ENCODE measurements at places on chromosomes 11 and 22.

- no peak for DNase-seq
Observed at GRCh38 chr11:68138237-68138636, 17.0 kb upstream of the CHKA start.

GRCh38 chr11:77082838-77083565, 16.2 kb downstream of the CAPN5 start:
- DNase-seq, result no peak

DNA sequence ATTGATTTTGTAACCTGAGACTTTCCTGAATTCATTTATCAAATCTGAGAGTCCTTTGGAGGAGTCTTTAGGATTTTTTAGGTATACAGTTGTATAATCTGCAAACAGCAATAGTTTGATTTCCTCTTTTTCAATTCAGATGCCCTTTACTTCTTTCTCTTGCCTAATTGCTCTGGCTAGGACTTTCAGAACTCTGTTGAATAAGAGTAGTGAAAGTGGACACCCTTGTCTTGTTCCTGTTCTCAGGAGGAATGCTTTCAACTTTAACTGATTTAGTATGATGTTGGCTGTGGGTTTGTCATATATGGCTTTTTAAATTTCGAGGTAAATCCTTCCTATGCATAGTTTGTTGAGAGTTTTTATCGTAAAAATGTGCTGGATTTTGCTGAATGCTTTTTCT, 227.4 kb downstream of the CSNK2A3 start:
- no peak for DNase-seq

GRCh38 chr11:116357784-116358544, 414.8 kb downstream of the BUD13 start:
- no peak for DNase-seq

DNA sequence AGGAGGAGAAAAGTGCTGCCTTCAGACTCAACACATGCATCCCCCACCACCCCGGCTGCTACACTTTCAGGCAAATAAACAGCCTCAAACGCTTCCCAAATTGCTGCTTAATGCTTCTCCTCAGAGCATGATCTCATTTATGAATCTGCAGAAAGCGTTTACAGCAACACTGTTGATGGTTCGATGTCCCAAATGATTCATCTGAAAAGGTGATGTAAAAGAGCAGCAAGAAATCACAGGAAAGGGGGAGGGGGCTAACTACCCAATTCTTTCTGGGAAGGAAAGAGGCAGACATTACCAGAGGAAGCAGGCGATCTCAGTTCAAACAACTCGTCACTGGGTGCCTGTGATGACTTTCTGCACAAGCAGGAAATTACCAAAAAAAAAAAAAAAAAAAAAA, 119.6 kb downstream of the TENM4 start:
- DNase-seq, result no peak

- peak; percentile 83 for DNase-seq
Observed at GRCh38 chr11:12200991-12201985, 90.9 kb downstream of the MICAL2 start.

DNA sequence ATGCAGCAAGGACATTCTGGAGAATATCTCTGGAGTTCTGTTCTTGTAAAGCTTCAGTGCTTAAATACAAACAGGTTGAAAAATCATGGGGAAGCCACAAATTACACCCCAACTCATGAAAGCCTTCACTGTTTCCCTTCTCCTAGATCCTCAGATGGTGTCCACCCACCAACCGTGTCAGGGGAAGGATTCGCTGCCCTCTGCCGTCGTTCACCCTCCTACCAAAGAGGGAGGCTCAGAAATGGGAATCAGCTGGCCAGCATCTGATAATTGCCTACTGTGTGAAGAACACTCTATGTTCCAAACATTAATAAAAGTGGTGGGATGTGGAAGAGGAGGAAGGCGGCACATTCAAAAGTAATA, 7.4 kb upstream of the HEPACAM start:
- no peak for DNase-seq

DNA sequence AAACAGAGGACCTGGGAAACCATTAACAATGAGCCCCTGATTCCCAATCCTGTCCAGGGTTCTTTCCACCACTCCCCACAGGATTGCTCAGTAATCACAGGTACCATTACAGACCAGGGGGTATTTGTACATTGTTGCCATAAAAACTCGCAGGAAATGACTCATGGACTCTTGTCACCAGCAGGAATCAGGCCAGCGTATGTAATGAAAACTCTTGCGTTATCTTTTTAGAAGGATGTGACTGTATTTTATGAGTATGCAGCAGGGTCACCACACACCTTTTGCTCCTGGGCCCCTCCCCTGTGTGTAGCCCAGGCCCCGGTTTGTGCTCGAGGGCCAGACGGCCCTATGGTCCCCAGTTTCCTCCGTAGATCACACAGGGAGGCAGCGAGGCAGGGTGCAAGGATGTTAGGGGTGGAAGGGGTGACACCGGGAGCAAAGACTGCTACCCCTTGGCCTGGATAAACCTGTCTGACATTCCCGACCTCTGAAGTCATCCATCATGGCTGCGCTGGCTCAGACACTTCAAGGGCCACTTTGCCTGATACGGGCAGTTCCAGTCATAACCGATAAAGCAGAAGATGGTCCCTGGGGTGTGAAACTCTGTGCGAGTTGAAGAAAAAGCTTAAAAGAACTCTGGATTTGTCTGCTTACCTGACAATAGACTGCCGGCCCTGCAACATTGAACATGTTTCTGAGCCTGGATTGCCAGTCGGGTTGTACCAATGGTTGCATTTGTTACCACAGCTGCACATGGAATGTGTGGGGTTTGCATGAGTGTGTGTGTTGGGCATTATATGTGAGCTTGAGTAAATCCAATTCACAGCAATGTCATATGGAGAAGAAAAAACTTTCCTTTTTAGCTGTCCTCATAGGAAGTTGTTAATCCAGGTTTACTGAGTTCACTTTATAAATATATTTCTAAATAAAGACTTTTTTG, 56.9 kb downstream of the MICAL2 start:
- no peak for DNase-seq

DNA sequence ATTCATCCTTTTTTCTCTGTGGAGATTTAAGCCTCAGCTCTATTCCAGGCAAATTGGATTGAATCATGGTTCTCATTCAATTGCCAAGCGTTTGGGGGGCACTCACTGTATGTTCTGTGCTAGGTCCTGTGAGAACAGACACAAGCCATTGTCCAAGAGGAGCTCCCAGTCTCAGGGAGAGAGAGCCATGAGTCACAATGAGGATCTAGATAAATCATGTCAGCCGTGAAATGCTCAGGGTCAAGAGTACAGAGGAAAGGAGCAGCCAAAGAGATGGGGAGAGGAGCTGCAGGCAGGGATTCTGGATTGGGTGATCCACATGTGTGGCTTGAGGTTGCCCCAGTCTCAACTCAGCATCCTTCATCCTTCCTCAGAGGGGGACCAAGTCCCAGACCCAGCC, 93.6 kb downstream of the FEZ1 start:
- peak; percentile 66 for DNase-seq

DNA sequence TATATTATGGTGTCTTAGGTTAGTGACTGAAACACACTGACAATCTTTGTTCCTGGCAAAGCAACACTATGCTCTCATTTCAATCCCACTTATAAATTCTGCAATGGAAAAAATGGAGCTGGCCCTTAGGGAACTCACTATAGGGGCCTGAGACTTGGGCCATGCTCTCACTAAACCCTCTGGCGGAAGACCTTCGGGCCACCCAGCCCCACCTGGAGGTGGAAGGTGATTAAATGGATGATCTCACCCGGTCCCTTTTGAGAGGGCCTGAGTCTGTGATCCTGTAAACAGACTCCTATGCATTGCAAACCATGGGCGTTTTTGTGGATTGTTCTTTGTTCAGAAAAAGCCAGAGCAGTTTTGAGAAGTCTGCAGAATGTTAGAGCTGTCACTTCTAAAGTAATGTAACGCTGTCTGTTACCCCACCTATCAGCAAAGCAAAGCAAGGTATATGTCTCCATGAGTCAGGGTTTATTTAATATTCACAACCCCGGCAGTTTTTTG, 17.0 kb upstream of the CDON start:
- no peak for DNase-seq

DNA sequence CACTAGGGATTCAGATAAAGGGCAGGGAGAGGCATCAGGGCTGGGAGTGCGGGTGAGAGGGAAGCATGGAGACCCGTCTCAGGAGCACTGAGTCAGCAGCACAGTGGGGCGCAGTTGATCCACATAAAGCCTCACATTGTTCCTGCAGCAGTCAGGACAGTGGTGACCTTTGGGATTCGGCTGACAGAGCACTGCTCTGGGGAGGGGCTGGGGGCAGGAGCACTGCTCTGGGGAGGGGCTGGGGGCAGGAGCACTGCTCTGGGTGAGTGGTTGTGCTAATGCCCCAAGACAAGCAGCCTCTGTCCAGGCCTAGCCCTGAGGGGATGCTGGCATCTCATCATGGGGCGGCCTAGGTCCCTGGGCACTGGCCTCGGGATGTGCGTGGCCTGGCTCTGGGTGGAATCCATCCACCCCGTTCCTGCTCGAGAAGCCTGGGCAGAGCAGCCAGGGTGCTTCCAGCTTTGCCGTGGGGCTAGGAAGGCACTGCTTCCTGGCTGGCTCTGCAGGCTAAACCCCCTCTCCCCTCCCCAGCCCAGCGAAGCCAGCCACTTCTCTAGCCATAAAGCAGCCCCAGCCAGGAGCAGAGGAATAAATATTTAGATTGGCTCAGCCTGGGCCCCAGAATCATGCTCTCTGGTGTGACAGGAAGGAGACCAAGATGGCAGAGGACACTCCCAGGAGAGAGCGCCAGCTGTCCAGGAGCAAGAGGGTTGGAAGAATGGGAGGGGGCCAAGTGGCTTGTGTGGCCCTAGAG, 7.3 kb downstream of the OAF start:
- no peak for DNase-seq

DNA sequence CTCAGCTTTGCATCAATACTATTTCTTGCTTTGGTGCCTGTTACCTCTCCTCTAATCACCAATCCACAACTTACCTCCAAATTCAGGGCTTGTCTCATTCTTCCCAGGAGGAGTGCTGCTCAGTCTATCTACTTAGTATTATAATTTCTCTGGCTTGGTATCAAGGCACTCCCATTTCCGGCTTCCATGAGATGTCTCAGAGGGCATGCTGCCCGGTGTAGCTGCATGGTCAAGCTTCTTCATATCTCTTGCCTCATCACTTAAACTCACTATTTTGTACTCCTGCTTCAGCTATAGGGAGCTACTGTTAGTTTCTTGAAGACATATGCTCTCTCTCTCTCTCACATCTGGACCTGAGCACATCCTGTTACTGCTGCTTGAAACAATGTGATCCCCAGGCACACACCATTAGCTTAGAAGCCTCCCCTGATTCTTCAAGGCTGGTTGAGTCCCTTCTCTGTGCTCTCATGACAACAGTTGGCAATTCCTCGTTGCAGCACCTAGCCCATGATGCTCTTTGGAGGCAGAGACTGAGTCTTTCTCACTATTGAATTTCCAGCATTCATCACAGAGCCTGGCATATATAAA, 182.8 kb upstream of the SYN3 start:
- no peak for DNase-seq

DNA sequence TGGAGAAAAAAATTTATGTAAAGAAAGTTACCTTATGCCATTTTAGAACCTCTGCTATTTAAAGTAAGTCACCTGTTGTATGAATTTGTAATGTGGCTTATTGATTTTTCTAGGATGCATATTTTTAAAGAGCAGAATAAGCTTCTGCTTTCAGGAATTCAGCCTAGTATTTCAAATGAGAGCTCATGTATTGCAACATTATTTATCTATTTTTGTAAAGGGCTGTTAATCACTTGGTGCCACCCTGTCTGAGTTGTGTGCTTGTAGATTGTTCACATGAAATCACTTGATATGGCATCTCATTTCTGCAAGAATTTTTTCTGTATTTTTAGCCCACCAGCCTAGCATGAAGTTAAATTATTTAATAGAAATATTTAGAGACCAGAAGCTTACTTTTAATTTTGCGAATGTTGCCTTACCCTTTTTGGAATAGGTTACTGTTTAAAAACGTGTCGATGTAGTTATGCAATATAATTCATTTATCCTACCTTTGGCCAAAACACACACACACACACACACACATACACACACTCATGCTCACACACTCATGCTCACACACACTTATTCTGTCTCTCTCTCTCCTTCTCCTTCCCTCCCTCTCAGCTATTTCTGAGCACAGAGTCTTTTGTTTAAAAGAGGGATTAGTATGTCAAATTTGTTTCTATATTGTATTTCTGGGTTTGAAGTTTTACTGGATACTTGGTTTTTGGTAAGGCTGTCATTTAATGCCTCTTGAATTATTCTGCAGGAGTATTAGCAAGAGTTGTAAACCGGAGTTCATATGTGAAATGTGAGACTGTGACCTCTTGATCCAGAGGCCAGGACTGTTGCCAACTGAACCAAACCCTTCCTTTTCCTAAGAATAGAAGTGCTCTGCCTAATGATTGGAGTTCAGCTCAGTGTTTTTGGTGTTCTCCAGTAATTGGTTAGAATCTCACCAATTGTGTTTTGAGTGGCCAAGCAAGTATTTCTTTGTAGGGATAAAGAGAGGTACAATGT, 34.4 kb downstream of the YAP1 start:
- no peak for DNase-seq

- no peak for DNase-seq
Observed at GRCh38 chr11:60498853-60499252, 6.3 kb downstream of the MS4A12 start.

DNA sequence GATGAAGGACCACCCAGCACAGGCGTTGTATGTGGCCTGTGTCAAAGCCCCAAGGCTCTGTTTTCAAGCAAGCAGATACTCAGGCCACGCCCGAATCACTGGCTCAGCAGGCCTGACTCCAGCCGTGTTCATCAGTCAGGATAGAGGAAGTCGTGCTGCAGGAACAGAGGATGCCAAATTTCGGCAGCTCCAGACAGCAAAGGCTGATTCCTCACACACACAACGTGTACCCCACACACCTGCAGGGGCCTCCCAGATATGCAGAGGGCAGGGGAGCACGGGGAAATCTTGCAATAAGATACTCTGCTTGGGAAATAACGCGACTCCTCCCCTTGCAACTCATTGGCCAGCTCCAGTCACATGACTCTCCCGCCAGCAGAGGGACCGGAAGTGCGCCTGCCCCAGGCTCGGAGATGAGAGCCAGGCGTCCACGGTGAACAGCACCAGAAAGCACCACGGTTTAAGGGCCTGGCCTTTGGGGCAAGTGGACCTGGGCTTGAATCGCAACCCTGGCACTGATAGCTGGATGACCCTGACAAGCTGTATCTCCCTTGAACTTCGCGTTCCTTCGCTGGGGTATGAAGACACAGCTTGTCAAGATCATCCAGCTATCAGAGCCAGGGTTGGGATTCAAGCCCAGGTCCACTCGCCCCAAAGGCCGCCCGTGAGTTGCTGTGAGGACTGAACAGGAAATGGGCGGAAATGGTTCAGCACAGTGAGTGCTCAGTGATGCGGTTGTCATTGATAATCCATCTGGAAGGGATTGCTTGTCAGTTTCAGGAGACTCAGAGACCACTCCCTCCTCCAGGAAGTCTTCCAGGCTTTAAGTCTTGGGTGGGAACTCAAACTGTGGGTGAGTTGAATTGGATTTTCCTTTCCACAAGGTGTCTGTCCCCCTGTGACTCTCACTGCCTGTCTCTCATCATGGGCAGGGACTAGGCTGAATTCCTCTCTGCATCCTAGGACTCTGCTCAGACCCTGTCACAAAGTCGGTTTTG, 88.5 kb downstream of the MYEOV start:
- DNase-seq, result peak; percentile 99

- peak; percentile 11 for DNase-seq
Observed at GRCh38 chr22:28742562-28742962, 723 bp downstream of the HSCB start.

All from hepatic stellate cell (primary cell).